GF-D8 (cell line): ENCODE measurements at places on chromosomes 16 and 17.

- peak; percentile 63 for DNase-seq
Observed at GRCh38 chr16:11624636-11625607, 38.2 kb upstream of the LITAF start.

GRCh38 chr17:28347261-28347891 lies 10.0 kb downstream of the POLDIP2 start:
- no peak for DNase-seq

DNA sequence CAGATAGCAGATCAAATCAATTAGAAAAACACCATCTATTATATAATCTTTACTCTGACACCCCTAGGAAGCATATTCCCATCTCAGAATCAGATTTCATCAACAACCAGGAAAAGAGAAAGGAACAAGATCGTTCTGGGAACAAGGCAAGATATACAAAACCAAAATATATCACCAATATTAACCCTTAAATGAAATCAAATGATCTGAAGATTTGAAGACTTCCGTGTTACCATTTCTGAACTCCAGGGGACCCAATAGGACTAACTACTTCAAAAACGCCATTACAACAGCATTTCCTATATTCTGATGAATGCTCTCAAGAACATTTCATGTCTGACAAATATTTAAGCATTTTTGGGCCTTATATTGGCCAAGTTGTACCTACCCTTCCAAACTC lies 624.2 kb upstream of the ZFHX3 start:
- no peak for DNase-seq

DNA sequence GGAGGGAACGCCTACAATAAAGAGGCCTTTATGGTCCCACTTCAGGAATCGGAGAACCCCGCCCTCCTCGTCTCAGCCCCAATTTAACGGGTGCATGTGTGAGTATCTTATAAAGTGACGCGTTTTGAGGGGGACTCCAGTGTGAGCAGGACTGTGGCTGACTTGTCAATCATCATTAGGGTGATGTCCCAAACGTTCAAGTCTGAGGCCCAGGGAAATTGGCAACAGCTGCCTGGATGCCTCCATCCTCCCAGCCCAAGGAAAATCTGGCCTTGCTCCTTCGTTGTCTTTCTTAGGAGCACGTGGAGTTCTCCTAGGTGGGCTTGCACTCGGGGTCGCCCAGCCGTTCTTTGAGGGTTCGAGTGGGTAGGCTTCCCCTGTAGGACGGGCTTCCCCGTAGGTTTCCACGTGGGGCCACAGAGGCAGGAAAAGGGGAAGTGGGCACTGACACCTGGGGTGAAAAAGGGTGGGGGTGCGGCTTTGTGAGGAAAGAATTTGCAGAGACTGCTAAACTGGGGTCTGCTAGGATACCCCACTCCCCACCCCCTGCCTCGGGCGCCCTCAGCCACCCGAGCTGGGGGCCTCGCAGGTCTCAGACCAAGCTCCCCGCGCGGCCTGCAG lies 561 bp upstream of the HERPUD1 start:
- peak; percentile 68 for DNase-seq

- DNase-seq = no peak
Observed at GRCh38 chr17:3852561-3852960, 6.5 kb upstream of the NCBP3 start.

GRCh38 chr16:14278749-14279148 lies 207.6 kb downstream of the MRTFB start:
- no peak for DNase-seq

- no peak for DNase-seq
Observed at GRCh38 chr16:69384974-69385373, 833 bp downstream of the TERF2 start.

DNA sequence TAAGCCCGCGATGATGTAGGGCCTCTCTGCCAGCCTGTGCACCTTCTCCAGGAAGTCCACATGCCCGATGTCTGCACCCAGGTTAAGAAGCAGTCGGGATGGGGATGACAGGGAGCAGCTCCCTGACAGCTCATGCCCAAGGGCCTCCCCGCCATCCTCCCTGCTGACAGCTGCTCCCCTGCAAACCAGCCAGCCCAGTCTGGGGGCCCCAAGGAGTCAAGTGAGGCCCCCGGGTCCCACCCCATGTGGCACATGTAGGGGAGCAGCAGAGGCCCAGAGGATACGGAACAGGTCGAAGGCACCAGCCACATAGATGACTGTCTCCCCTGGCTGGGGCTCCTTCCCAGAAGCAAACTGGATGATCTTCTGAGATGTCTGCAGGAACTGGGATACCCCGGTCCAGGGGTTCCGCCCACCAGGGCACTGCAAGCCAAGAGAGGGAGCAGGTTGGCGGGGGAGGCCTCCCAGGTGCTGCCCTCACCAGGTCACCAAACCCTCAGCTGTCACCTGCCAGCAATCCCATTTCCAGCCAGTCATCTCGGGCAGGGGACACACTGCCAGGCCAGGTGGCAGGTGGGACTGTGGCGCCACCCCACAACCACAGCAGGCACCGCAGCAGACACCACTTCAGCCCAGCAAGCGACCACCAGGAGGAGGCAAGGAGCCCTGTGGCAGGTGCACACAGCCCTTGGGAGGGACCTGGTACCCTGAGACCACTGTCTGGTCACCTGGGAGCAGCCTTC lies 4.6 kb downstream of the PCYT2 start:
- DNase-seq = no peak

GRCh38 chr17:53765609-53766008 lies 57.1 kb upstream of the KIF2B start:
- no peak for DNase-seq

- DNase-seq = no peak
Observed at GRCh38 chr16:88385831-88386815, 3.4 kb downstream of the ZNF469 start.

DNA sequence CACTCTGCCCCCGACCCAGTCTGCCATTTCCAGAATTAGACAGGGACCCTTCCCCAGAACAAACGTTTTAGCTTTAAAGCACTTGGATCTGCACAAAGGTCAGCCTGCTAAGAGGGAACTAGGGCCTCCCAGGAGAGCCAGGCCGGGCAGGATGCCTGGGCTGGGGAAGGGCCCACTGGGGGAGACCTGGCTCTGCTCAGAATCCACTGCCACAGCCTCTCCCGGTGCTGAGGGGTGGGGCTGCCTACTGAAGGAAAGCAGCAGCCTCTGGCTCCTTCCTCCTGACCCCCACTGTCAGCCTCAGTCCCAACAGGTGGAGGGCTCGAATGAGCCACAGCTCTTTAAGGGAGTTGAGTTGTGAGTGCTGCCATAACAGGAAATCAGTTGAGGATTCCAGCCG lies 1.7 kb downstream of the YBX2 start:
- DNase-seq = no peak

DNA sequence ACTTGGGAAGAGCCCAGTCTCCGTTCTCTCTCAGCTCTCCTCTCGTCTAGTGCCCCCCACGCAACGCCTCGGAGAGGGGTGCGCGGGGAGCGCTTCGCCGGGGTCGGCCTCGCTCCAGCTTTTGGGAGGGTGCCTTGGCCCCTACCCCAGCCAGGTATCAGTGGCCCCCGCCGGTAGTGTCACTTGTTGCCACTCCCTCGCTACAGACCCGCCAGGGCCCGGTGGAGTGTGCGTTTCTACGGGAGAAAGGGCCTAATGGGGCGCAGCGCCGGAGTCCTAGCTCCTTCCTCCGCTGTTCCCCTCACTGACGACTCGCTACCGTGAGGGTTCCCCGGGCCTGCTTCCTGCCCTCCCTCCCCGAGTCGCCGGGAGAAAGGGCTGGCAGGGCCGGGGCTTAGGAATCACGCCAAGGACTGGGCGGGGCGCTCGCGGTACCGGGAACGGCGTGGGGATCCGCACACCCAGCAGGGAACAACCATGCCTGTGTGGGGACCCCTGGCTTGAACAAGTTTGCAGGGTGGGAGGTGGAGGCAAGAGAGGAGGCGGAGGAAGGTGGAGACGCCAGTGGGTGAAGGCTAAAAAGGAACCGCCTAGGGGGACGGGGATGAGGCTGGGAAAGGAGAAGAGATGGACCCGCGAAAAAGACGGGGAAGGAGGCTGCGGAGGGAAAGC lies 997 bp upstream of the CDH11 start:
- no peak for DNase-seq

DNA sequence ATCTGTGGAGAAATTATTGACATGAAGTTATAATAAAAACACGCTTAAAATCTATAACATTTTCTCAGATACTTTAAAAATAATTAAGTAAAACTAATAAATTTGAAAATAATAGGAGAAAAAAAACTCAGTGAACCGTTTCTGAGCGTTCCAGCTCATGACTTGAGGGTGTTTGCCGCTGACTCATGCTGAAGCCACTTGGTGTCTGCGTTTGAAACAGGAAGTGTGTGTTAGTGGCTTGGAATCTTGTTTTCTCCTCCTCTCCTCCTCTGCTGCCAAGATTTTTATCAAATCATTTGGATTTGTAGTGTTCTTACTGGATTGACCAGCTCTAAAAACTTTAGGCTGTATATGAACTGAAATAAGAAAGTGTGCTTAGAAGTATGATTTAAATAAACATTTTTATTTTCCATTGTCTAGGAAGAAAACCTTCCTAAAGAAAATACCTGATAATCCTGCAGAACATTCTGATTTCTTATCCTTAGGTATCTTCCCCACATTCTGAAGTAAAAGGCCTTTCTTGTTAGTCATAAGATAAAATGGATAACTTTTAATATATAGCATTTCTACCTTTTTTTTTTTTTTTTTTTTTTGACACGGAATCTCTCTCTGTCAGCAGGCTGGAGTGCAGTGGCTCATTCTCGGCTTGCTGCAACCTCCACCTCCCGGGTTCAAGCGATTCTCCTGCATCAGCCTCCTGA lies 30.8 kb downstream of the USP10 start:
- DNase-seq = peak; percentile 61

- DNase-seq = no peak
Observed at GRCh38 chr16:4525069-4525468, 13.5 kb downstream of the CDIP1 start.

DNA sequence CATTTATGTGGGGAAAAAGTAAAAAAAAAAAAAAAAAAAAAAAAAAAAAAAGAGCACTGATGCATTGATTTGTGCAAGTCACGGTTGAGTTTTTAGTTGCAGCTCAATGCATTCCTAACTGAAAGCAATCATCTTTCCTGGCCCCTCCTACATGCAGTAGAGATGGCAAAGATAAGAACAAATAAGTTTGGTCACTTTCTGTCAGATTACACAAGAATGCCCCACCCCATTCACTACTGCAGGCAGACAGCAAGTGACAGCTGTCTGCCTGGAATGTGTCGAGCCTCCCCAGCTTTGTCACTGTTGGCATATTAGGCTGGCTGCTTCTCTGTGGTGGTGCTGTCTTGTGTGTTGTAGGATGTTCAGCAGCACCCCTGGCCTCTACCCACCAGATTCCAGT lies 243.5 kb downstream of the FOXL1 start:
- no peak for DNase-seq

DNA sequence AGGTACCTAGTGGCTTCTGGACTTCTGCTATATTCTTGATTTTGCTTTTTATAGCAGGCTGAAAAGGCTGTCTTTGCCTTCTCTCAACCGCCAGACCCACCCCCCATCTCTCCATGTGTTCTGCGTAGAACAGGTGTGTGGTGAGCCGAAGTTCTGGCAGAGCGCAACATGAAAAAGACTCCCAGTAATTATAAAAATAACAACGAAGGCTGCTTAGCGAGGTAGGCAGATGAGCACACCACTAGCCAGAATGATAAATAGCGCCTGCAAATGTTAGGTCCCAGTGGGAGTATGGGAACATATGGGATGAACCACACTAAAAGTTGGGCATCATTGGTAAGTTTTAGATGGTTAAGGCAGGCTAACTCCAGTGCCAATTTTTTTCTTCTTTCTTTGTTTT lies 14.0 kb upstream of the RBFOX1 start:
- DNase-seq = no peak

- DNase-seq = no peak
Observed at GRCh38 chr17:64400642-64401041, 10.0 kb upstream of the PECAM1 start.

DNA sequence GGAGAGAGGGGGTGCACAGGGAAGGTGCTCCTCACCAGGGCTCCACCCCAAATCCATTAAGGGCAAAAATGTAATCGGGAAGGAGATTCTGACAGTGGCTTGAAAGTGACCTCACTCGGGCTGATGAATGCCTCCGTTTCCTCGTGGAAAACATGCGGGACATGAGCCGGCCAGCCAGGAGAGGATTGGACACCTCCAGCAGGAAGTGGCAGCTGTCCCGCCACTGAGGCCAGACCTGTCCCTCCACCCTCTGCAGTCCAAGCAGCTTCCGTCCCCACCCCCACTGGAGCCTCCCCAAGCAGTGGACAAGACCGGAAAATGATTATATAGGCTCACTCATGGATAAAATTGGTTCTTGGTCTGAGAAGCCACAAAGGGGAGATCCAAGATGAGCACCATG lies 82.1 kb upstream of the CCL1 start:
- DNase-seq = no peak

- peak; percentile 22 for DNase-seq
Observed at GRCh38 chr17:67475161-67475937, 98.3 kb downstream of the PITPNC1 start.

GRCh38 chr16:20923876-20924275 lies 23.3 kb downstream of the LYRM1 start:
- no peak for DNase-seq

DNA sequence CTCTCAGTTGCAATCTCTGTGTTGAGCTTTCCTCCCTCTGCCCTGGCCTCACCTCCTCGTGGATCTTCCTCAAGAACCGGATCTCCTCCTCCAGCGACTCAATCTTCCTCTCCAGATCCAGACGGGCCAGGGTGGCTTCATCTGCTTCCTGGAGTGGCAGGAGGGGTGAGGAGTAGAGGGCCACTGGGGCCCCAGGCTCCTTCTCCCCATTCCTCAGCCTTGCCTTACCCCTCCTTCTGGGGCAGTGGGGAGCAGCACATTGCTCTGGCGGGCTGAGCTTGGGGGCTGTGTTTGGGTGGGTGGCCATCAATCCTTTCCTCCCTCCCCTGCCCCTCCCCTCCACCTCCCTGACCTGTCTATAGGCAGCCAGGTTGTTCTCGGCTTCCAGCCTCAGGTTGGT lies 1.6 kb downstream of the GFAP start:
- no peak for DNase-seq

DNA sequence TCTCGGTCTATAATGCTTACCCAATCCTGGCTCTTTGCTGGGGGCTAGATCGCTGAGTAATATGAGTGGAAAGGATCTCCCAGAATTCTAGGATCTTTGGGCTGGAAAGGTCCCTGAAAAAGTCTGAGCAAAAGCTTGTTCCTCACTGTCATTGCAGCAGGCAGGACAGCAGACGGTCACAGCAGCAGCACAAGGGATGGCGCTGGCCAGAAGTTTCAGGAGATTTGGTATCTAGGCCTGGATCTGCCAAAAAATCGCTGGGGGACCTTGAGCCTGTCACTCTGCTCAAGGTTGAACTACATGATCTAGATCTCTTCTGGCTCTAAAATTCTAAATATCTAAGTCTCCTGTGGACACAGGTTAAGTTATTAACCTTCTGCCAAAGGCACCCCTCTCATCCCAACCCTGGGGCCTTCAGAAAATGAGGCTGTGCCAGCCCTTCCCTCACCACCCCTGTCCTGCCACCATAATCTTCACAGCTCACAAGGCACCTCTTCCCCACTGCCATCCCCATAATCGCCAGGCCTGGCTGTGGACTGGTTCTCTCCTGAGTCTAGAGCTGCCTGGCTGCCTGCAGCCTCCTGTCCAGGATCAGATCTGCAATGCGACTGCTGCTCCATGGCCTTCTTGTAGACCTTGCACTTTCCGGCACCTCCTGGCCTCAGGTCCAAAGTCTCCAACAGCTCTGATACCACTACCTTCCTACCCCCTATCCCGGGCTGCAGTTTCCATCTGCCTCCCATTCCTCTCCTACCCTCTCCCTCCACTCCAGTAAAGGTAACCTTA lies 10.2 kb downstream of the MYO18A start:
- no peak for DNase-seq
